ENCODE measurements at places on chromosomes 3 and 15.
A peak's percentile ranks its signal among the peaks of the same experiment; 100 is the strongest.

DNA sequence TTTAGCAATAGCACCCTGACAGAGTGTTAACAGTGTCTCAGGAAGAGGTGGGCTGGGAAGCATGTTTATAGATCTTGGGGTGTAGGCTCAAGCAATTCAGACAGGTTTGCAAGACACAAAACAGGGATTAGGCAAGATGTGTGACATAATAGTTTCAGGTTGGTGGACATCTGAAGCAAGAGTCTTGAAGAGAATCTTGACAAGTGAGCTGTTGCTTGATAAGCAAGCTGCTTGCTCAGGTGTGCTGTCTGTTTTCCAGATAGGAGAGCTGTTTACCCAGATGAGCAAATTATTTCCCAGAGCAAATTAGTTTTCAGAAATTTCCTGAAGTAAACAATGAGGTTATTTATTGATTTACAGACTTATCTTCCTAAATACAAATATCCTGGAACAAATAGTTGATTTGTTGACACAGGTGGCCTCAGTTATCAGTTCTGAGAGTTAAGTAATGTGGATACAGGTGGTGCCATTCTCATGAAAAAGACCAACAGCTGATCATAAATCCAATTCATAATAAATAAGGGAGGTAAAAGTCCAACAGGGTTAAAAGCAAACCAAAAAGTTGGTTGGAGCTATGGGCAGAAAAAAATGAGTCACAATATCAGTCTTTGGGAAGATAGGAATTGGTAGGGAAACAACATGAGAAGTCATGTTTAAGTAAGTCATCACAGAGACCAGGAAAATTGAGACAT lies 437.3 kb downstream of the TBL1XR1 start:
- DNase-seq: no peak

GRCh38 chr3:35524856-35525255 lies 114.5 kb upstream of the ARPP21 start:
- DNase-seq: no peak

GRCh38 chr3:187799942-187800641 lies 54.8 kb upstream of the BCL6 start:
- DNase-seq: no peak

DNA sequence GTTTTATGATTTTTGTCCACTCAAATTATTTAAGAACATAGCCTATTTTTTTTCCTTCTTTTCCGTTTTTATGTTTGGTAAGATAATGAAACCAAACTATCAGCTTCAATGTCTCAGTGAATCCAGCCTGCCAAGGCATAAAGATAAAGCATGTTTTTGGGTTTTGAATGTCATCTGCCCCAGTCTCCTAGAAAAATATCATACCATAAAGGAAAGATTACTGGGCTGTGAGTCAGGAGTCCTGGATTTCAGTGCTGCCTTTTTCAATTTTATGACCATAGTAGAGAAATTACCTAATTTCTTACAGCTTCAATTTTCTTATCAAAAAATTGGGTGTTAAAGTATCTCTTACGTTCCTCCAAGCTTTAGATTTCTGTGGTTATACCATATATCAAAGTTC lies 87.5 kb downstream of the GAP43 start:
- DNase-seq: peak; percentile 54

GRCh38 chr15:92043283-92043682 lies 189.8 kb downstream of the SLCO3A1 start:
- DNase-seq: no peak

- peak; percentile 49 for DNase-seq
Observed at GRCh38 chr15:47750030-47750739, 32.9 kb downstream of the SEMA6D start.

GRCh38 chr3:72043204-72044133 lies 258.5 kb upstream of the PROK2 start:
- peak; percentile 22 for DNase-seq

DNA sequence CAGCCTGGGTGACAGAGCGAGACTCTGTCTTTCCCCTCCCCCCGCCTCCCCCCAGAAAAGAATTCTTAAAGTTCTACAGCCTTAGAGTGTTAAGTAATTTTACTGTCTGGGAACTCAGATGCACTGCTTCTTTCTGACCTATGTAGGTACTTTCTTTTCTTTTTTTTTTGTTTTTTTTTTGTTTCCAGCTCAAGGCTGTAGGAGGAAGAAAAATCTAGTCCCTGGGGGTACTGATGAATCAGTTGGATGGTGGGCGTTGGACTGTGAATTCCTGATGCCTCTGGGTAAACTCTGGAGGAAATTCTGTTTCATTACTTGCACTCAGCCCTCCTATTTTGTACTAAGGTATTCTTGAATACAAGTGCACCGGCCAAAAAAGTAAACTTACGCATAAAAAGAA lies 10.8 kb downstream of the GHRL start:
- DNase-seq: peak; percentile 56

DNA sequence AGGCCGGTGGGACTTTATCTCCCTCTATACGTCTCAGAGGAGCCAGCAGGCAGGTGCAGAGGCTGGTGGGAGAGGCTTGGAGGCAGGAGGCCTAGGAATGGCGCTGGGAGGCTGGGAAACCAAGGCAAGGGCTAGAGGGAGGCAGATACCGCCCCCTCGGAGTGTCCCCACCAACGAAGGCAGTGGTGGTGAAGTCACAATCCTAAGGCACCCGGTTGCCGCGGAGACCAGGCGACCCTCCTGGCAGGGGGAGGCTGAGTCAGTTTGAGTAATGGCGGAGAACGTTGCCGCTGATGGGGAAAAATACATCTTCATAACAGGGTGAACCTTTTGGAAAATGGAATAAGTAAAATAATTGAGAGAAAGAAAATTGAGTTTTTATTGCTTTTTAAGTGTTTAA lies 29.9 kb upstream of the CACNA2D2 start:
- DNase-seq: no peak

DNA sequence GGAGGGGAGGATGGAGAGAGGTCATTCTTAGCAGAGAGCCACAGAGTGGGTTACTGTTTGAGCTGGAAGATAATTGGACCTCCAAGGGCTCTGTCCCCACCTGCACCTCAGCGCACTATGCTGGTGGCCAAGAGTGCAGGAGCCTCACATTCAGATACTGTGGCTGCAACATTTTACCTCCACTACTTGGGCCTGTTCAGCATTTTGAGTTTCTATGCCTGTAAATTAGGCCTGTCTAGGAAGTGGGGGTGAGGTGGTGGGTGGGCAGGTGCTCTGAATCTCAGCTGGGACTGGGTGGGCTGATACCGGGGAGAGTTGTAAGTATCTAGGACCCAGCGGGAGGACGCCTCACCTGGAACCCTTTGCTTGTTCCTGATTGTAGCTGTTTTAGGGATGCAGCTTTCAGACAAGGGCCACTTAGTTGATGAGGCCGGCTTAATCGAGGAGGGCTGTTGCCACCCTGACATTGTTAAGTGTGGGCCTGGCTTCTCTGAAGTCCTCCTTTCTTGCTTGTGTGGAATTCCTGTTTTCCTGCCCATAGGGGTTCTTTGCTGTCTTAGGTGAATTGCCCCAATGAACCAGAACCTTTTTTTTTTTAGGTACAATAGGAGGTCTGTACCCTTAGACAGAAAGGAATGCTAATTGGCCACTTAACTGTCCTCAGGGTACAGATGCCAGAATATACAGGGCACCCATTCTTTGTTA lies 83.8 kb downstream of the SMAD3 start:
- DNase-seq: no peak

GRCh38 chr3:47429476-47430270 lies 46.1 kb downstream of the SCAP start:
- DNase-seq: no peak

GRCh38 chr3:64063207-64063982 lies 40.1 kb upstream of the PSMD6 start:
- DNase-seq: peak; percentile 65

DNA sequence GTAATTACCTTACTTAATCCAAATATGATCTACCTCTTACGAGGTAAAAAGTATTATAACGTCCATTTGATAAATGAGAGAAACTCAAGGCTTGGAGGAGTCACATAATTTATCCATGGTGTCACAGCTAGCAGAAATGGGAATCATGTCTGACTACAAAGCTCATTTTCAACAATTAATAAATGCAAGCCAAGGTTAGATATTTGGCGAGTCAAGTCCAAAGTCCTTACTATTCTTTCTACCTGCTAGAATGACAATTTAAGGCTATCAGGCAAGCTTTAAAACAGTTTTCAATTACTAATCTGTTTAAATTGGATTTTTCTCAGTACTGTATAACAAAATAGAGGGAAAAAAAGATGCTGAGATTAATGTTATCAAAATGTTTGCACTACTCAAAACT lies 68.6 kb downstream of the DLG1 start:
- no peak for DNase-seq

GRCh38 chr3:157231071-157231470 lies 71.1 kb upstream of the CCNL1 start:
- peak; percentile 74 for DNase-seq

DNA sequence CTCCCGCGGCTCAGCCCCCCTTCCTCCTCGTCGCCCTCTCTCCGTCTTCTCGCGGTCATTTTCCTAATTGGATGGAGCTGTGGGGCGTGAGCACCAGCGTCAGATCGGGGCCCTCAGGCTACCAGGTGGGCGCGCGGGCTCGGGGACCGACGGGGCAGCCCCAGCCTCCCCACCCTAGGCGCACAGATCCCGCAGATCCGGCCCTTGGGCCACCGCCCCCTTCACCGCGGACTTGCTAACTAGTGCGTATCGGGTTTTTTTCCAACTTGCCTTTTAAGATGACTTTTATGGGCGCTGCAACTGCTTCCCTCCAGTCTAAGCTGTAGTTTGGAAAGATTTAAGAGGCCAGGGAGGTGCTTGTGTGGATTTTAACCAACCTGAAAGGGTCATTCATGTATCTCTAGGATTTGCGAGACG lies 1.3 kb downstream of the ZNF710 start:
- DNase-seq: peak; percentile 47

- no peak for DNase-seq
Observed at GRCh38 chr3:128353361-128353965, 113.2 kb downstream of the DNAJB8 start.

GRCh38 chr15:91369823-91370222 lies 269.8 kb downstream of the SV2B start:
- DNase-seq: no peak

GRCh38 chr3:76293856-76294255 lies 508.5 kb upstream of the ZNF717 start:
- DNase-seq: no peak

DNA sequence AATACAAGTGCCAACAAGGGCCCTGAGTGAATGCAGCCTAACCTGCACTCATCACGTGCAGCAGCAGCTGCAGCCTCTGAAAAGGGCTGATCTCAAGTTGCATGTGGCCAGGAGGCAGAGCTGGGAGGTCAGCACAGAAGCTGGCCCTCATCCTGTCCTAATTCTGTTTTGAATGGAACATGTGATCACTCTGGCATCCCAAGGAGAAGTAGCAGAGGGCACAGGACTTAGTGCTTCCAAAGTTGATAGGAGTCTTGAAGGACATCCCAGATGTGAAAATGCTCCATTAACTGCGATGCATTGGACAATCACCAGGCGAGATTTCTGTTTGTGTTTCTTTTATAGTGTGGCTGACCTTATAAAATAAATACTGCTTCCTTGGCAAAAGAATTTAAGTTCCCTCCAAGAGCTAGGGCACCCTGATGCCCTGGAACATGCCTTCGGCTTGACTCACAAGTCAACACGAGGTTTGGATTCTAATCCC lies 31.6 kb upstream of the STAG1 start:
- no peak for DNase-seq
